ENCODE measurements at places on chromosomes 7 and 10.

- DNase-seq, result no peak
Observed at GRCh38 chr7:128003787-128004186, 27.4 kb downstream of the LRRC4 start.

DNA sequence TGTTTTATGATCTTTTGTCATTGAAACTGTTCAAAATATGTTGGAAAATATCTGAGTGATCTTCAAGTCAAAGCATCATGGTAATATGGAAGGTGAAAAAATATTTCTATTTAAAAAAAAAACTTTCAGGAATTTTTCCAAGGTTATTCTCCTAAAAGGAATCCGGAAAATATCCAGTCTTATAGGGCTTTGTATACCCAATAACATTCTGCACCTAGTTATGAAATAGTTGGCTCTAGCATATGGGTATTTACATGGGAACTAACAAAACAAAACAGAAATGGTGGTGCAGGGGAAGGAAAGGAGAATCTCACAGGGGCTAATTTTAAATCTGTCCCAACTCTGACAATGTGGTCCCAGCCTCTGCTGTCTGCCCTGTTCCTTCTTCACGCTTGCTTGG is 167.1 kb upstream of the RHEB start:
- no peak for DNase-seq

GRCh38 chr7:130879191-130879590 is 145.2 kb upstream of the KLF14 start:
- DNase-seq, result no peak

- no peak for DNase-seq
Observed at GRCh38 chr10:10596256-10596655, 421.4 kb upstream of the CELF2 start.

DNA sequence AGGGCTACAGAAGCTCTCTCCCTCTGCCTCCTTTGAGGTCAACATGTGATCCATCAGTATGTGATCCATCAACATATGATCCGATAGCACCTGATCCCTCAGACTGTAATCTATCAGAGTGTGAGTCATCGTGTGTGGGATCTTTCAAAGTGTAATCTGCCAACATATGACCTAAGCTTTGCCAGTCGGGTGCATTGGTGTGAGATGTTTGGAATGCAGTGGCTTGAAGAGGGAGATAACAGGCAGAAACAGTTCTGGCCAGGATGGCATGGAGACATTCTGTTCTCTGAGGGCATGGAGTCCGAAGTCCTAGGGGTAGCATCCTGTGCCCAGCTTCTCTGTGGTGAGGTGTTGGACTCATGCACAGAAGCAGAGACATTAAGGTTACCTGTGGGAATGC is 217.7 kb upstream of the ETV1 start:
- DNase-seq, result no peak

- DNase-seq, result no peak
Observed at GRCh38 chr7:131212114-131212513, 115.6 kb upstream of the MKLN1 start.

GRCh38 chr10:69479240-69480067 is 28.2 kb downstream of the TSPAN15 start:
- peak; percentile 75 for DNase-seq

DNA sequence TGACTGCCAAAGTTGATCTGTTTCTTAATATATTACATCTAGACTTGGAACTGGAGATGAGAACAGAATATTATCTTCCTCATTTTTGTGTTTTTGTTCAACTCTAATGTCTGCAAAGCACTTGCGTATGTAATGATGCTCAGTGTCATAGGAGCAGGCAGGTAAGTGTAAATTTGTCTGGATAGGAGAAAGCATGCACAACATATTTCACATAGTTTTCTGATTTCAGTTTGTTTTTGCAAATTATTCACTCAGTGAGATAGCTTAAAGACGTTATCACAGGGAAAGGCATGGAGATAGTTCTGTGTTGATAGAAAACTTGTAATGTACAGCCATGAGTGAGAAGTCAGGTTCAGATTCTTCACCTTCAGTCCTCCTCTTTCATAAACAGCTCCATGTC is 84.8 kb downstream of the CFTR start:
- no peak for DNase-seq

GRCh38 chr7:68258609-68259008 is 1262.0 kb downstream of the TYW1 start:
- DNase-seq, result no peak
